ENCODE measurements at places on chromosomes 16 and 17. TPM values are rescaled to one million over a fixed set of nuclear protein-coding genes. Genes with fewer than 3 reads are reported as not detected.

The TBX6 gene
- total RNA-seq = 1.6 TPM

The CCDC92B gene
- total RNA-seq = 1.1 TPM

The HYDIN gene
- not detected for total RNA-seq

The ABCC11 gene
- total RNA-seq = 0.21 TPM

The MARCHF10 gene
- total RNA-seq = not detected

The TP53TG3C gene
- not detected for total RNA-seq

The TBC1D3H gene
- not detected for total RNA-seq

The KRTAP2-3 gene
- total RNA-seq = 4.9 TPM

The DYNLRB2 gene
- total RNA-seq = not detected

The LRRC37A3 gene
- 8.6 TPM for total RNA-seq

The ACE gene
- 3.4 TPM for total RNA-seq

The TLCD2 gene
- total RNA-seq = 12.0 TPM

The CCL1 gene
- total RNA-seq = not detected

The PDK2 gene
- 15.2 TPM for total RNA-seq

The EPX gene
- not detected for total RNA-seq

The LGALS9B gene
- total RNA-seq = not detected

The MYL11 gene
- total RNA-seq = 2.9 TPM

The GAS7 gene
- 0.34 TPM for total RNA-seq

The CD300E gene
- not detected for total RNA-seq

The ARL5C gene
- not detected for total RNA-seq

The CCDC200 gene
- total RNA-seq = not detected

The NXN gene
- total RNA-seq = 68.4 TPM

The C17orf113 gene
- 4.7 TPM for total RNA-seq

The CIBAR2 gene
- total RNA-seq = not detected

The IGSF6 gene
- not detected for total RNA-seq

The TBC1D3I gene
- total RNA-seq = 1.00 TPM

The NOS2 gene
- 19.0 TPM for total RNA-seq

The KSR1 gene
- total RNA-seq = 91.5 TPM

The PRSS21 gene
- total RNA-seq = not detected

The TP53TG3B gene
- total RNA-seq = not detected

The CFAP52 gene
- not detected for total RNA-seq

The CA4 gene
- not detected for total RNA-seq

All from Caco-2 (cell line).